Psoas muscle (tissue), 8 donors: ENCODE measurements at places on chromosomes 2 and 18.

DNA sequence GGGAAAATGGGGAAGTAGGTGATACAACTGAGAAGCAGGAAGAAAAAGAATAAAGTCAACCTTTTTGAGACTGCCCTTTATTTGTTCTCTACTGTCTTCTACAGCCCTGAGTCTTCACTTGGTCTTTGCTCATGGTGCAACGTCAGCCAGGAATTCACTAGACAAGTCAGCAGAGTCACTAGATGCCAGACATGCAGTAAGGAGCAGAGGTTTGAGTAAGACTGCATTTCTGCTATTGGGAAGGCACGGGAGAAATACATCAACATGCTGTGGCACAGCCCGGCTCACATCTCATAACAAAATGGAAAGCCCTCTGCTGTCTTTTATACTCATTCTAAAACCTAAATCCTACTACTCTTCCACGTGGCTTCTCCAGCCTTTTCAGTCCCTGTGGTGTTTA, 67.1 kb downstream of the PRELID3A start:
- no peak for DNase-seq

GRCh38 chr2:140589273-140589672, 1541.5 kb downstream of the LRP1B start:
- DNase-seq, result no peak

DNA sequence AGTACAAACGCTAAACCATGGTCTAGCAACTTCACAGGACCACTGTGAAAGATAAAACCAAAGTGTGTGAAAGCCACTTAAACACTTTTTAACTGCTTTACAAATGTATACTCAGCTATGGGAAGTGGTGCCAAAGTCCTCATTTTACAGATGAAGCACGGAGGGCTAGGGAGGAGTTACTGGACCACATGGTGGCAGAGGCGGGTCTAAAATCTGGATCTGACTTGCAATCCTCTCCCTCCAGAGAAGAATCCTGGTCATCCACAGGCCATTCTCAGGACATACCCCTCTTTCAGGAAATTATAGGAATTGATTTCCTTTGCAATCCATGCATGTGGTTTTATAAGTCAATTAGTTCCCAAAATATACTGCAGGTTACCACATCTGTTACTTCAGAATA, 84.6 kb upstream of the GYPC start:
- DNase-seq, result no peak

- DNase-seq, result no peak
Observed at GRCh38 chr18:38466426-38466825, 900.8 kb upstream of the CELF4 start.

GRCh38 chr2:26757873-26758789, 6.0 kb upstream of the SLC35F6 start:
- DNase-seq, result no peak

- DNase-seq, result no peak
Observed at GRCh38 chr2:135258193-135258592, 206.1 kb downstream of the RAB3GAP1 start.

DNA sequence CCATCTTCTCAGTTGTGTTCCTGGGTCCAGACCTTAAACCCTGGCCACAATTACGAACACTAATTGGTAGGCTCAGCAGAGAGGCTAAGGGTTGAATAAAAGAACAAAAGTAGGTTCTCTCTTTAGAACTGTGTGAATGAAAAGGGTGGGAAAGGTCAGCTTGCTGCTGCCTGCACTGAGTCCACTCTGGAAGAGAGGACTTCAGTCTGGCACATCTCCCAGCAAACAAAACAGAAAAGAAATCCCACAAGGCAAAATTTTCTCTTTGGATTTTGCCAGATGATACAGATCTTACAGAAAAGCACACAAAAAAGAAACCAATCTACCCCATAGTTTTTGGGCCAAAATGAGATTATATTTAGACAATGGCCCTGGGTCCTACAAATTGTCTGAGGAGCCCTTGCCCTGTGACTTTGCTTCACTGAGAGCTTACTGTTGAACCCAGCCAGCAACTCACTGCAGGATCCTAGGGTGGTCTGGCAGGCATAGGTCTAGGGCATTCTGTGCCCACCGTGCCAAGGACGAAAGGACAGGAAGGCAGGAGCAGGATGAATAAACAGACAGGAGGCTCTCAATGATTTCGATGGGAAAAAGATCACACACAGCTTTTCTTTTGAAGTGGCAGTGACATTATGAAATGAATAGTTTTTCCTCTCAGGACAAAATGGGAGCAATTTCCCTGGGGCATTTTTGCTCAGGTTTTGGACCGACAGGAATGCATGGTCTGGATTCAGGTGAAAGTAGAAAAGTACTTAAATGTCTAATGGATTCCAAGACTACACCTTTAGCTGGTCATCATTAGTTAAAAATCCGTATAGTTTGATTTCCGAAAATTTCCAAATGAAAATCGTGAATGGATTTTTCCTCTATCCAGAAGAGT, 68.4 kb upstream of the STAM2 start:
- no peak for DNase-seq

GRCh38 chr2:50368361-50368760, 663.6 kb downstream of the NRXN1 start:
- no peak for DNase-seq

DNA sequence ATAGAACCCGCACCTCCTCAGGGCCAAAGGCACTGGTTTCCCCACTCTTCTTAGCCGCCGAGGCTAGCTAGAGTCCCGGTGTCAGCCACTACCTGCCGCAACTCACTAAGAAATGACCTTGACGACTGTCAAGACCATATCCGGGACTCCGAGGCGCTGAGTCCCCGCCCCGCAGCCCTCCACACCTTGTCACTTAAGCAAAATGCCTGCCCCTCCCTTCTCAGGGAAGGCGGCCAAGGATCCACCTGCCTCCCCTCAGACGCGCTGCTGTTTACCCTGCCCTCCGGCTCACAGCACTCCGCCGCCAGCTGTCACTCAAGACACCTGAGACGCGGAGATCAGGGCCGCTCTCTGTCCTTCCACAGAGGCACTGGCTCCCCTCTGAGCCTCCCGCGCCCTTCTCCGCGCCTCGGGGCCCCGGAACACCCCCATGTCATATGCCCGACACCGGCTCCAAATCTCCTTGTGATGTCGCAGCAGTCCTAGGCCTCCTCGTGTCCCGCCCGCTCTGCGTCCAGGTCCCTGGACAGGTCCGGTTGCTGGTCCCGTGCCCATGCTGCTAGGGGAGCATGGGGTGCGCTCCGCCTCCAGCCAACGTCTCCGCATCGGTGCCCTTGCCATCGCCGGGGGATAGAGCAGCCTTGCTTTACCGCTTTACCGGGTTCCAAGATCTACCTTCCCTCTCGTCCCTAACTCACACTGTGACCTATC, 32.5 kb upstream of the REG3G start:
- DNase-seq, result no peak

DNA sequence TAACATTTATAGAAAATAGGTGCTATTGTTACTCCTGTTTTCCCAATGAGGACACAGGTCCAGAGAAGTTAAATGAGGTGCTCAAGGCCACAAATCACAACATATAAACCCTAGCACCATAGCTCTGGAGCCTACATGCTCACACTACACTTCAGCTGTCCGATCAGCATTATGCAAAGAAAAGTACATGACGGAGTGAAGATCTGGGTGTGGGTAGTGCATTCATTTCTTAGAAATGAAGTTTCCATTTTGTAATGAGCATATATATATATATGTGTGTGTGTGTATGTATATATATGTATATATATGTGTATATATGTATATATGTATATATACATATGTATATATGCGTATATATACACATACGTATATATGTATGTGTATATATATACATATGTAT, 30.2 kb upstream of the MRPL19 start:
- DNase-seq, result no peak

DNA sequence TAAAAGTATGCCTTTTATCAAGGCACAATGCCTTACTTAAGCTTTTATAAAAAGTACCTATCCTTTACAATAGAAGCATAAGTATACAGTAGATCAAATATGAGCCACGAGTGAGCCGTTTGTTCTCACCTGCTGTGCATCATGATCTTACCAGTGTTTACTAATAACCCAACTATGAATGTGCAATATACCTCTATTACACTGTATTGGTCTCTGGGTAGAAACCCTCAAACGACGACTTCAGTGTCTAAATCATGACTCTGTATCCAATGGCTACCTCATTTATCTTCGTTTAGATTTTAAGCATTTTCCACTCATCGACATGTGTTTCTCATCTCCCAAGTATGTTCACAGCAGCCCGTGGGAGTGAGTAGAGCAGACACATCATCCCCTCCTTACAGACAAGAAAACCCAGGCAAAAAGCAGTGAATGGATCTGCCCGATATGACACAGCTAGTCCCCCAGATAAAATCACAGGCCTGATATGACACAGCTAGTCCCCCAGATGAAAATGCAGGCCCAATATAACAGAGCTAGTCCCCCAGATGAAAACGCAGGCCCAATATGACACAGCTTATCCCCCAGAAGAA, 279.8 kb downstream of the TNS1 start:
- DNase-seq, result no peak

GRCh38 chr2:37427241-37427640, 82.8 kb downstream of the QPCT start:
- no peak for DNase-seq

- no peak for DNase-seq
Observed at GRCh38 chr2:206918263-206918662, 21.1 kb upstream of the CPO start.

DNA sequence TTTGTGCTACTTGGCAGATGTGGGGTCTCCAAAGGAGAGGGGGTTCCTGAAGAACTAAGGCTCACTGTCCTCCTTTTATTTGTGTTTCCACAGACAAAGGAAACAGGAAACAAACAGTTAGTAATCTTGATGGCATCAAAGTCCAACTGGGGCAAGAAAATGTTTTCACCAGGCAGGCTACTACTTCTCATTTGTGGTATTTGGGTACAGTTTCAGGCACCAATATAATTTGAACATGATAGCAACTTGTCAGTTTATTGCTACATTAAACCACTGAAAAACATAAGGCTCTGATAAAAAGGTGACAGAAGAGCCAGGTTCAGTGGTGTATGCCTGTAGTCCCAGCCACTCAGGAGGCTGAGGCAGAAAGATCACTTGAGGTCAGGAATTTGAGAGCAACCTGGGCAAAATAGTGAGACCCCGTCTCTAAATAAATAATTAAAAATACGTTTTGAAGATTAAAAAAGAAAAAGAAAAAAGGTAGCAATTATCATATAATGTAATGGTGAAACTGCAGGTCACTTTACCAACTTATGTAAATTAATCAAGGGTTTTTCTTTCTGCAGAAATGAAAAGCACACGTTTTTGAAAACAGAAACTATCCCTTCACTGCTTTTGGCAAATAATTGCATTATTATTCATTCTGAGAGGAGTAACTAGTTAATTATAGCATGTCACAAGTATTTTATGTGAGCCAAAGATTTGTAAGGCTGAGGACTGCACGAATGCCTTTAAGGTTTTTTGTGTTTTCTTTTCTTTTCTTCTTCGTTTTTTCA, 157.5 kb upstream of the CAVIN2 start:
- DNase-seq, result no peak
